ENCODE measurements at places on chromosomes 12 and 14. TPM values are rescaled to one million over a fixed set of nuclear protein-coding genes. Genes with fewer than 3 reads are reported as not detected.
A peak's percentile ranks its signal among the peaks of the same experiment; 100 is the strongest.

DNA sequence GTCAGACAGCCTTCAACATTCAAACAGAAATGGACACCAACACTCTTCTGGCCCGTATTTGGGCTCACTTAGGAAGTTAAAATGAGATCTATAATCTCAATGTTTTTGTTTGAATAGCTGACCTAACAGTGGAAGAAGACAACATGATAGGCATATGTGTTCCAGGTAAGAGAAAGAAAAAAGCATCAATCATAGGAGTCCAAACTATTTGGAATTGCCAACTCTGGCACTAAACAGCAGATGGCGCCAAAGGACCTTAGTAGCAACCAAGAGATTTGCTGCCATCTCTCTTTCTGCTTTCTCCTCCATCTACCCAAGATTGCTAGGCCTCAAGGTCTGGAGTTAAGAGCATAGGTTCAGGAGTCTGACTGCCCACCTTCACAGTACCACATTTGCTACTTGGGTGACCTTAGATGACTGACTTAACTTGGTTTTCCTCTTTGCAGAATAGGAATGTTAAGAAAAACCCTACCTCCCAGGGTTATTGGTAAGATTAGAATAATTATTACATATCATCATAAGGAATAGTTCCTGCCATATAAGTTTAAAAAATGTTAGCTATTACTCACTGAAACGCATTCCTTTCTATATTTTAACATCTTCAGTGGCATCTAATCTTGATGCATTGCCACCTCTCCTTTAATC lies 30.2 kb downstream of the PEX5 start:
- DNase-seq = peak; percentile 59

- DNase-seq = no peak
Measured at GRCh38 chr12:77232045-77232444, 166.7 kb upstream of the E2F7 start.

TMEM52B gene
- 0.53 TPM for total RNA-seq

- DNase-seq = no peak
Measured at GRCh38 chr14:104267895-104268294, 129.5 kb downstream of the KIF26A start.

LRIG3 gene
- total RNA-seq = 3.7 TPM

DNA sequence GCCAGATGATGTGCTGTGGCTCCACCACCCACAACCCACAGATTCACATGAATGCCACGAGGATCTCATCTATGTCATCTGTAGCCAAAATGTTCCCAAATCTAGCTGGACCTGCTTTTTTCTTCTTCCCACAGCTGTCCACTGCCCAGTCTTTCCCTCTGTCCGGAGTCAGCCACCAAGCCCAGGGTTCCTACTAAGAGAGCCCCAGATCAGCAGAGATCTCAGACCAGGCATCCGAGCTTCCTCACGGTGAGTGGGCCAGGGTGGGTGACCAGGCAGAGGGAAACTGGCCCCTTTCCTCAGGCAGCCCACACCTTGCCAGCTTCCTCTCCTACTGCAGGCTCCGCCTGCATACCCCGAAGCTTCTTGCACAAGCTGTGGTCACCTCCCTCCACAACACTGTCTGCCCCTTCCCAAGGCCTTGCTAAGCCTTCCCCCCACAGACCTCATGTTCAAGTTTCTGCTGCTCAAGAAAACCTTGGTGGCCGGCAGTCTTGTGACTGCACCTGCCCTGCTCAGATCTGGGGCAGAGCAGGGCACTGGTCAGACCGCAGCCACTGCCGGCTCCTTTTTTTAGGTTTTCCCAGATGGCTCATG lies 81.4 kb downstream of the ACTN1 start:
- peak; percentile 2 for DNase-seq

DNA sequence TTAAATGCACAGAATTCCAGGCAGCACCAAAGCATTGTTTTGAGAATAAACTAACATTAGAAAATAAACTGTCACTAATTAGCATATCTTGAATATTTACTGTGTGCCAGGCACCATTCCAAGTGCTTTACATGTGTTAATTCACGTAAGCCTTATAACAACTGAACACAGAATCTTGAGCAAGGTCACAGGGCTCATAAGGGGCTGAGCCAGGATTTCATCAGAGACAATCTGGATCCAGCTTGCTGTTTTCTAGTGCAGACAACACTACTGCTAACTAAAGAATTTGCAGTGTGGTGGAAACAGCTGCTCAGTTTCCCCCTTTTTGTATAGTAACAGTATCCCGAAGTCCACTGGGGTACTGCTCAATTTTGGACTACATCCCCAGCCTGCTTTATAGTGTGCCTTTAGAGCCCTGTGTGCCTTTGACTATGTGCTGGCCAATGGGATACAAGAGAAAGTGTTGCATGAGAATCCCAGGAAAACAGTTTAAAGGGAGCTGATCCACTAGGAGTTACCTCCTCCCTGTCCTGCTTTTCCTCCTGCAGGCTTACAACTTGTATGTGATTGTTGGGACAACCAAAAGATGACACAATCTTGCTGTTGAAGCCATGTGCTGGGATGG lies 36.0 kb upstream of the RMST start:
- DNase-seq = no peak

DNA sequence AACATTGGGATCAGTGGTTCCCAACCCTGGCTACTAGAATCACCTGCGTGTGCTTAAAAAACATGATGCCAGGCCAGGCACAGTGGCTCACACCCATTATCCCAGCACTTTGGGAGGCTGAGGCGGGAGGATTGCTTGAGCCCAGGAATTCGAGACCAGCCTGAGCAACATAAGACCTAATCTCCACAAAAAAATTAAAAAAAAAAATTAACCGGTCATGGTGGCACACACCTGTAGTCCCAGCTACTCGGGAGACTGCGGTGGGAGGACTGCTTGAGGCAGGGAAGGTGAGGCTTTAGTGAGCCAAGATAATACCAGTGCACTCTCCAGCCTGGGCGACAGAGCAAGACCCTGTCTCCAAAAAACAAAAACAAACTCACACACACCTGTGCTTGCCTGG lies 2.0 kb downstream of the KCTD10 start:
- no peak for DNase-seq

GRCh38 chr14:72894623-72895378 lies 900 bp upstream of the DPF3 start:
- no peak for DNase-seq

- DNase-seq = no peak
Measured at GRCh38 chr12:46657453-46658411, 168.1 kb downstream of the SLC38A4 start.

HEBP1 gene
- 46.8 TPM for total RNA-seq

- DNase-seq = no peak
Measured at GRCh38 chr14:32078858-32079216, 1.7 kb downstream of the ARHGAP5 start.

DNA sequence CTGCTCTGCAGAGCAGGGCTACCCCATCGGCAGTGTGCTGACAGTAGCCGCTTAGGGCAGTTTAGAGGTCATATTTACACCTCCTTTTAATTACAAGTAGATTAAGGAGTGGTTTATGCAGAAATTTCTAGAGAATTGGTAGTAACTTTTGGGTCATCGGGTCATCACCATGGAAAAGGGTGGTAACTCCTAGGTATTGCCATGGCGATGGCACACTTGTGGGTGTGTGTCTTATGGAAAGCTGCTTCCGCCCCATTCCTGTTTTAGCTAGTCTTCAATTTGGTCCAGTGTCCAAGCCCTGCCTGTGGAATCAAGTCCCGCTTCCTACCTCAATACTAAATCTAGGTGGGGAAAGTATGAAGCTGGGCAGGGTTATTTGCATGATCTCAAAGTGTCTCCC lies 29.5 kb upstream of the ZNF740 start:
- DNase-seq = no peak

TESPA1 gene
- 0.51 TPM for total RNA-seq

DNA sequence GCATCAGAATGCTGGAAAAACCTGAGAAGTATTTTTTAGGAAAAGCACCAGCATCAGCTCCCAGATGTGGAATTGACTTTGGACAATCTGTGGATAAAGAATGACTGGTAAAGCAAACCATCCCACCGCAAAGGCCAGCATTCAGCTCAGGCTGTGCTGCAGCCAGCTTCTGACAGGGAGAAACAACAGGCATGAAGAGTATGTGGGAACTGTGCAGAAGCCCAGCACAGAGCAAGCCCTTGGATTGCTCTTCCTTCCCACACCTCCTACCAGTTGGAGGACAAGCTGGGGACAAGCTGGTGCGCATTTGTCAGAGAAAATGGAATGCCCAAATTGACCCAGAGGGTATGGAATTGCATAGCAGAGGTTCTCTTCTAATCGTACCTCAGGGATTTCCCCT lies 228.1 kb downstream of the ANO2 start:
- DNase-seq = no peak

DNA sequence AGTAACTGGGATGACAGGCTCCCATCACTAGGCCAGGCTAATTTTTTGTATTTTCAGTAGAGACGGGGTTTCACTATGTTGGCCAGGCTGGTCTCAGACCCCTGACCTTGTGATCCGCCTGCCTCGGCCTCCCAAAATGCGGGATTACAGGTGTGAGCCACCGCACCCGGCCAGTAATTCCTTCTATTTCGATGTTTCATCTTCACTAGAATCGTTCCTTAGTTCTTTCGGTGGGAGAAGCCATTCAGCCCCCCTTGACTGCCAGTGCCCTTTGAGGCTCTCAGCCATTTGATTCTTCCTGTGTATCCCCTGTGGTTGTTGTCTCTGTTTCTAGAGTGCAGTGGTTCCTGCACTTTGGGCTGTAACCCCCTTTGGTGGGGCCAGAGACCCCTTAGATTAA lies 174.1 kb downstream of the ETV6 start:
- DNase-seq = no peak

GRCh38 chr14:69664865-69665526 lies 53.6 kb downstream of the SUSD6 start:
- DNase-seq = peak; percentile 61

B3GNT4 gene
- total RNA-seq = not detected

STYK1 gene
- total RNA-seq = not detected

GRCh38 chr14:28635387-28635786 lies 131.2 kb upstream of the FOXG1 start:
- DNase-seq = no peak

- peak; percentile 88 for DNase-seq
Measured at GRCh38 chr14:68939893-68940613, 39.0 kb downstream of the ACTN1 start.

Measured in heart left ventricle (tissue), 16 donors.